ENCODE measurements at places on chromosomes 13 and 19. TPM values are rescaled to one million over a fixed set of nuclear protein-coding genes. Genes with fewer than 3 reads are reported as not detected.

Gene CCDC8
- 19.2 TPM for total RNA-seq

Gene LINGO3
- not detected for total RNA-seq

Gene APLP1
- 14.0 TPM for total RNA-seq

Gene DCT
- under 0.01 TPM for total RNA-seq

Gene THSD1
- total RNA-seq, result 6.9 TPM

Gene KL
- 0.13 TPM for total RNA-seq

Gene IFT88
- total RNA-seq, result 14.4 TPM

Gene SHISA7
- total RNA-seq, result not detected

Gene CYP2F1
- not detected for total RNA-seq

Gene ZNF865
- total RNA-seq, result 1.3 TPM

Gene ZFP14
- 3.4 TPM for total RNA-seq

Gene KIR2DL3
- not detected for total RNA-seq

Gene ZNF208
- 1.1 TPM for total RNA-seq

Gene ZNF460
- total RNA-seq, result 74.9 TPM

Gene ADGRE2
- 0.06 TPM for total RNA-seq

Gene SOX21
- total RNA-seq, result not detected

Gene FUT6
- total RNA-seq, result not detected

Gene RUBCNL
- 0.31 TPM for total RNA-seq

Gene CNN1
- 1.7 TPM for total RNA-seq

Gene CNFN
- not detected for total RNA-seq

Gene XRCC1
- 14.7 TPM for total RNA-seq

Gene NLRP7
- not detected for total RNA-seq

Gene LRRC8E
- 5.5 TPM for total RNA-seq

Gene ZGLP1
- total RNA-seq, result 0.13 TPM

Gene C13orf42
- not detected for total RNA-seq

Gene LRRC25
- total RNA-seq, result not detected

Gene LMTK3
- total RNA-seq, result under 0.01 TPM

Gene AKAP8L
- total RNA-seq, result 62.9 TPM

Gene SH2D3A
- not detected for total RNA-seq

Gene ETV2
- 0.12 TPM for total RNA-seq

Gene MYO1F
- 0.19 TPM for total RNA-seq

Gene ELAVL1
- total RNA-seq, result 30.0 TPM

Gene DAND5
- 0.13 TPM for total RNA-seq

Gene BORCS8
- total RNA-seq, result 18.9 TPM

Gene GNA15
- total RNA-seq, result 0.19 TPM

Gene ZNF561
- total RNA-seq, result 41.4 TPM

Gene PLA2G4C
- total RNA-seq, result 22.1 TPM

Gene KRTDAP
- not detected for total RNA-seq

Gene CERS1
- 0.40 TPM for total RNA-seq

Gene SYNE4
- total RNA-seq, result 0.25 TPM

Gene ZNF763
- 2.4 TPM for total RNA-seq

Gene MEIOSIN
- not detected for total RNA-seq

Gene TTC9B
- not detected for total RNA-seq

Gene PGLYRP1
- not detected for total RNA-seq

Gene S1PR5
- 4.1 TPM for total RNA-seq

Gene CGB2
- total RNA-seq, result not detected

All from aortic smooth muscle cell (primary cell).